ENCODE measurements at places on chromosomes 16 and 17. TPM values are rescaled to one million over a fixed set of nuclear protein-coding genes. Genes with fewer than 3 reads are reported as not detected.

GRCh38 chr16:66419527-66419926 is 7.6 kb upstream of the BEAN1 start:
- DNase-seq: no peak

KRT36 gene
- total RNA-seq: not detected

DNA sequence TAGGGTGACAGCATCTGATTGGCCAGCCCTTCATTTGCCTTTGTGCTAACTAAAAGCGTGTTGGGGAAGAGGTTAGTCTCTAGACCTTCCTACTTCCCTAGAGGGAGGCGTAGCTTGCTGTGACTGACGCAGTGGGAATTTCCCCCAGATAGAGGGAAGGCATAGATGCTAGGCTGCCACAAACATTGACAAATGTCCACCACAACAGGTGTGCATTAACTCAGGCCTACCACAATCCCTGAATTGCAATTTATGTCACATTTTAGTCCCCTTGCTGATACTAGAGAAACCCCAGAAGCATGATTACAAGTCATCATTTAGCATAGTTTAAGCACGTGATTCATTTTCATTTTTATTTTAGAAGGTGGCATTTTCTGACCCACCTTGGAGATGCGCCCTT is 76.3 kb upstream of the WSB1 start:
- no peak for DNase-seq

- no peak for DNase-seq
Measured at GRCh38 chr16:61289141-61289540, 747.1 kb downstream of the CDH8 start.

CPHXL2 gene
- not detected for total RNA-seq

DNA sequence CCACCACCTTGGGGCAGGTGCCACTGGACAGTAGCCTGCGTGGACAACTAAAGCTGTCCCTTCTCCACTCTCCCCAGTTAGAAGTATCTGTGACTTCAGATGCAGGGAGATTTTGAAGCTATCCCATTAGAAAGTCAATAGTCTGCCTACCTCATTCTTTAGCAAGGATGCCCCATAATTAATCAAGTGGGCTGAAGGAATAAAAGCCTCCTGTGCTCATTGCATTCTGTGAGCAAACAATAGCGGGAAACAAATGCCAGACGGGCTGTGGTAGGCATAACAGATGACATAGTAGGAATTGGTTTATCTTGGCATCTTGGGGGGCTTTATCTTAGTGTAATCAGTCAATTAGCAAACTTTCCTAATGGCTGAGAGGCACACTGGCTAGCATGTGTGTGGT is 96.7 kb upstream of the HSBP1 start:
- DNase-seq: no peak

DNA sequence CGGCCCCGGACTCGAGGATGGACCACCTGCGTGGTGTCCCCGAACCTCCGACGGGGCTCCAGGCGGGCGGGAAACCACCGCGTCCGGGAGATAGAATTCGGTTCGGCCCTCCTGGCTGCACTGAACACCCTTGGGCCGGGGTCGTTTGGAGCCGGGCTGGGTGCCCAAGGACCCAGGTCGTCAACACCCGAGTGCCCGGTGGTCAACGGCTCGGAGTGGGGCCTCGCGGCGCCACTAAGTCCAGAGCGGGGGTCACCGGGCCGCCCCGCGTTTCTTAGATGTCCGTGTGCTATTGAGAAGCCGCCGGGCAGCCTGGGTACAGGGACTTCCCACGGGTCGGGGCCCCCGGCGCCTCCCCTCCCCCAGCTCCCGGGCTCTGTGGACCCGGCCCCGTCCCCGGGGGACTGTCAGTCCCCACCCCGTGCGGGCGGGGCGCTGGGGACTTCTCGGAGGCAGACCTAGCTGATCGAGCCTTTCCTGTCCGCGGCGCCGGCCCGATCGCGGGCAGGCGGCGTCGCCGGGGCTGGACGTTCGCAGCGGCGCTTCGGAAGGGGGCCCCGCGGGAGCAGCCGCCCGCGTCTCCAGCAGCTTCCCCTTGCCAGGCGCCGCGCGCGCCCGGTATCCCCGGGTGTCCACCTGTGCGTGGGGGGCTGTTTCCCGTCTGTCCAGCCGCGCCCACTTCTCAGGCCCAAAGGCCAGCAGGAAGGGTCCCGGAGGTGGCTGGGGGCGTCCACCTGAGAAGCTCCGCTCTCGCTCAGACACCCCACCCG is 655 bp upstream of the NPTX1 start:
- DNase-seq: no peak

DNA sequence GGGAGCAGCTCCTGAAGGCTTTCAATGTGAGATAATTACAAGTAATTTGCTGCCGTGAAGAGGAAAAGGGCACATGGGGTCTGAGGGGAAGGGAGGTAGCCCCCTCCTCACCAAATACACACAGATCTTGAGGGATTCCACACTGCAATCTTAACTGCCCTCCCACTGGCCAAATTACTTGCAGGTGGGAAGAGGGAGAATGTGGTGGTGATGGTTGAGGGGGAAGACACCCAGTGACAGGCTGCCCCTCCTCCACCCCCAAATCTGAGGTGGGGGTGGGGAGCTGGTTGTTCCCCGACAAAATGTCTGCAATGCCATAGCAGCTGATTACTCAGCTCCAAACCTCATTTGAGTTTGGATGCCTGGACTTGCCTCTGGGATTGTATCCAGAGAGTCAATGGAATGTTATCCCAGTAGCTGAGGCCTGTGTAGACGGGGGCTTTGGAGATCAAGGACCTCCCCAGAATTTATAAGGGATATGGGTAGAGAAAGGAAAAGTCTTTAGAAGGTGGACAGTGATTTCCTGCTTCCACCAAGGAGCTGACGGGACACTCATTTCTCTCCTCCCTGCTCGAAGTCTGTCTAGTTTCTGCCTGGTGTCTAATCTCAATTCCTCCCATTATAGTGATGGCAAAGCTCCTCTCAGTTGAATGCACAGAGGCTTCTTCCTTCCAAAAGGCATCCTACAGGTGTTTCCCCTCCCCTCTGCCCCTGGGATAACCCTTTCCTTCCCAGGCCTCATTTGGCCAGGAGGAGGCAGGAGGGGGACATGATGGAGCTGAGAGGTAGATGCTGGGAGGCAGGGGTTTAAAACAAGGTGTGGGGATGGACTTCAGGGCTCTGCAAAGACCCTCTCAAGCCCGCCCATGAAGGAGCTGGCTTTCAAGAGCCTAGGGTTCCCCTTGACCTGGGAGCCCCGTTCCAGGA is 8.7 kb downstream of the DLX4 start:
- no peak for DNase-seq

GRCh38 chr17:35614810-35615209 is 27.7 kb downstream of the AP2B1 start:
- no peak for DNase-seq

GRCh38 chr17:41975099-41976083 is 8.8 kb downstream of the CNP start:
- DNase-seq: peak; percentile 31

ASIC2 gene
- total RNA-seq: 0.36 TPM

DNA sequence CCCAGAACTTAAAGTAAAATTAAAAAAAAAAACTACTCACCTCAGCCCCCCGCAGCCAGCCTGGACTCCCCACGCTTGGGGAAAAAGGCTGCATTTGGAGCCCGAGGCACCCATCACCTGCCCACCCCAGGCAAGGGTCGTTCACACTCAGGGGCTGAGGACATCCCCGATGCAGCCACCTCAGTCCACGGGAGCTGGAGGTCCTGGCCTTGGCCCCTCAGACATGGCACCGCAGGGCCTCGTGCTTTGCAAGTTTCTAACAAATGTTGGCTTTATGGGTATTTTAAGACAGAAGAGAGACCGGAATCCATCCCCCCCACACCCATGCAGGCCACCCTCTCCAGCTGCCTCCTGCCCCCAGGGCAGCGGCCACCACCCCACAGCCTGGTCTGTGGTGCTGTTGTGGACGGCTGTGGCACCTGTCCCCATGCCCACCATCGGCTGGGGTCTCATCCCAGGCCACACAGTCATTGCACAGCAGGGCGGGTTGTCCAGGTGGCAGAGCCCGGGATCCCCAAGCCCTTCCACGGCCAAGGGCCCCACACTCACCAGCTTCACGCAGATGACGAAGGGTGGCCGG is 116.4 kb upstream of the ZNF750 start:
- DNase-seq: no peak

GRCh38 chr16:30395992-30396585 is 869 bp downstream of the ZNF48 start:
- DNase-seq: no peak

DNA sequence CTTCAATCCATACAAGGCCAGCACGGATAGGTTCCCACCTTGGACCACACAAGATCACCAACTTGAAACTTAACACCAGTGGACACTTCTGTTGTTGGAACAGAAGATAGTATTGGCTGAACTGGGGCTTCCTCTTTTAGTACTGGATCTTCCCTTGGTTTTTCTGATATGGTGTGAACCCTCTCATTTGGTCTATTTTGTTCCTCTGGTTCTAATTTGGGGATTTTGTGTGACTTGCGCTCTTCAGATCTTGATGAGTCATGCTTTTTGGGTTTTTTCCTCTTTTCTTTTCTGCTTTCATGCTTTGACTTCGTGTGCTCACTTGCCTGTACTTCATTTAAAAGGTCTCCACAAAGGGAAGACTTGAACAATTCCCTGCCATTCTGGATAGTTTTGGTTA is 39.0 kb downstream of the SOST start:
- DNase-seq: no peak

HBM gene
- total RNA-seq: not detected

GRCh38 chr16:51635181-51635580 is 484.1 kb upstream of the SALL1 start:
- no peak for DNase-seq

- peak; percentile 47 for DNase-seq
Measured at GRCh38 chr16:75116081-75116910, at the start of gene LDHD. Gene LDHD, minus strand, starts transcription at chr16:75116780. Its CDS starts 60 bp downstream, at chr16:75116720.

HCRT gene
- not detected for total RNA-seq

DNA sequence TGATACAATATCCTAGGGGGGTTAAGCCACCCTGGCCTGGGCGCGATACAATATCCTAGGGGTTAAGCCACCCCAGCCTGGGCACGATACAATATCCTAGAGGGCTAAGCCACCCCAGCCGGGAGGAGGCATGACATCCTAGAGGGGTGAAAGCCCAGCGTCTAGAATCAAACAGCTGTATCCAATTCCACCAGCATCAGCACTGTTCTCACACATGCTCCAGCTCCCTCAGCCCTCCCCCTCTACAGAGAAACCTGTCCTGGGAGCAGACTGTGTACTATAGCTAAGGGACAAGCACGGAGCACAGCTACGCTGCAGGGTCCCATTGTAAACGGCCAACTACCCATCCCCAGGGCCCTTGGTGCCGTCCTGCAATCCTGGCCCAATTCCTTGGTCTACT is 6.2 kb downstream of the GINS2 start:
- no peak for DNase-seq
